ENCODE measurements at places on chromosomes 3 and 15. TPM values are rescaled to one million over a fixed set of nuclear protein-coding genes. Genes with fewer than 3 reads are reported as not detected.

GRCh38 chr3:40340541-40341170 is 31.1 kb downstream of the EIF1B start:
- no peak overlapping the region for H3K4me3 ChIP-seq
- no peak overlapping the region for H3K27ac ChIP-seq
- H3K36me3 ChIP-seq: no peaks in the 10 kb centered on the region
- no peaks in the 10 kb centered on the region for H3K4me1 ChIP-seq
- H3K27me3 ChIP-seq: no peaks in the 10 kb centered on the region
- DNase-seq: no peak

DNA sequence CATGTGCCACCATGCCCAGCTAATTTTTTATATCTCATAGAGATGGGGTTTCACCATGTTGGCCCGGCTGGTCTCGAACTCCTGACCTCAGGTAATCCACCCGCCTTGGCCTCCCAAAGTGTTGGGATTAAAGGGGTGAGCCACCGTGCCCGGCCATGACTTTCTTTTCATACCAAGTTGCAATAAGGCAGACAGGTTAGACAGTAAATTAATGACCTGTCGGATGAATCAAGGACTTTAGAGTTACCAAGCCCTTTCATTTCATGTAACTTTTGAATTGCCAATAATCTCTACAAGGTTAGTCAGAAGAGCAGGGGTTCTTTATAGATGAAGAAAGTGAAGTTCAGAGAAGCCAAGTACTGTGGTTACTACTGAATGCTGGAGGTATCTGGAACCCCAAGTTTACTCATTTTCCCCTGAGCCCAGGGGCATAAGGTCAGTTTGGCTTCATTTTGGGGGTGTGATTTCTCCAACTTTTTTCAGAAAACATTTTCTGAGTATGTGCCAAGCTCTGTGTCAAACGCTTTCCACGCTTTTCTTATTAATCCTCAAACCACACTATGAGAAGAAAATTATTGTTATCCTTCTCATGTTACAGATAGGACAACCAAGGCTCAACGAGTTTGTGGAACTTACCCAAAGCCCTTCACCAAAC is 11.9 kb downstream of the PRICKLE2 start:
- peaks cover 22% of the 10 kb centered on the region for H3K4me1 ChIP-seq
- no peaks in the 10 kb centered on the region for H3K36me3 ChIP-seq
- DNase-seq: no peak
- H3K4me3 ChIP-seq: no peak overlapping the region
- peak overlapping the region; percentile 85 for H3K27ac ChIP-seq

DNA sequence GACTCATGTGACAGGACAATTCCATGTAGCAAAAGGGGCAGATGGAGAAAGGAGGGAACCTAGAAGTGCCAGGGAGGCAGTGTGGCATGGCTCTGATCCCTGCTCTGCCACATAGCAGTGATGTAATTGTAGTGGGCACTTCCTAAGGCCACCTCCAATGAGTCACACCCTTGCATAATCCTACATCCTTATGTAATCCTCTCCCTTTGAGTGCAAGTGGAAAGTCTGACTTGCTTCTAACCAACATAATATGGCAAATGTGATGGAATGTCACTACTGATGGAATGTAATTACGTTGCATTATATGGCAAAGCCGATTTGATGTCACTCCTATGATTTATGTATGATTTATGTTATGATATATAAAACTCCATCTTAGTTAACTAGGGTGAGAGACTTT is 72.9 kb upstream of the ATP2C1 start:
- no peak overlapping the region for H3K4me3 ChIP-seq
- no peaks in the 10 kb centered on the region for H3K36me3 ChIP-seq
- no peaks in the 10 kb centered on the region for H3K4me1 ChIP-seq
- no peaks in the 10 kb centered on the region for H3K27me3 ChIP-seq

GRCh38 chr3:159964166-159964973 is 24.3 kb upstream of the IL12A start:
- H3K27ac ChIP-seq: no peak overlapping the region
- H3K4me3 ChIP-seq: no peak overlapping the region
- H3K27me3 ChIP-seq: no peaks in the 10 kb centered on the region
- H3K4me1 ChIP-seq: no peaks in the 10 kb centered on the region
- H3K36me3 ChIP-seq: no peaks in the 10 kb centered on the region
- DNase-seq: no peak

- peaks cover 99% of the 10 kb centered on the region for H3K27me3 ChIP-seq
- no peaks in the 10 kb centered on the region for H3K36me3 ChIP-seq
- DNase-seq: no peak
- no peaks in the 10 kb centered on the region for H3K4me1 ChIP-seq
- H3K4me3 ChIP-seq: no peak overlapping the region
These were observed 6.6 kb downstream of the SOX2 start for GRCh38 chr3:181718369-181718768.

GRCh38 chr15:27084844-27085243 is 113.9 kb downstream of the GABRG3 start:
- no peak for DNase-seq
- no peak overlapping the region for H3K27ac ChIP-seq
- H3K36me3 ChIP-seq: no peaks in the 10 kb centered on the region
- no peaks in the 10 kb centered on the region for H3K4me1 ChIP-seq
- H3K4me3 ChIP-seq: no peak overlapping the region
- no peaks in the 10 kb centered on the region for H3K27me3 ChIP-seq

- H3K4me3 ChIP-seq: no peak overlapping the region
- no peak for DNase-seq
- H3K27me3 ChIP-seq: no peaks in the 10 kb centered on the region
These were observed 1059.8 kb downstream of the SI start for GRCh38 chr3:164018500-164018899.

GRCh38 chr3:121651684-121652083 is 9.0 kb downstream of the HCLS1 start:
- no peak overlapping the region for H3K27ac ChIP-seq
- no peak for DNase-seq
- no peaks in the 10 kb centered on the region for H3K4me1 ChIP-seq
- H3K4me3 ChIP-seq: no peak overlapping the region
- H3K36me3 ChIP-seq: no peaks in the 10 kb centered on the region
- no peaks in the 10 kb centered on the region for H3K27me3 ChIP-seq

The ISLR2 gene
- total RNA-seq: 0.77 TPM

Measured in uterus (tissue), 4 donors.